ENCODE measurements at places on chromosomes 11 and 22.
A peak's percentile ranks its signal among the peaks of the same experiment; 100 is the strongest.

- DNase-seq = no peak
Observed at GRCh38 chr11:18722293-18722637, 3.7 kb downstream of the IGSF22 start.

- no peak for DNase-seq
Observed at GRCh38 chr22:30251711-30252110, 5.2 kb upstream of the LIF start.

GRCh38 chr11:117910941-117911655, 18.1 kb downstream of the TMPRSS13 start:
- DNase-seq = no peak

GRCh38 chr11:85947431-85948272, 92.5 kb downstream of the CCDC83 start:
- no peak for DNase-seq

GRCh38 chr11:47378836-47379170, 456 bp upstream of the SPI1 start:
- no peak for DNase-seq

- DNase-seq = no peak
Observed at GRCh38 chr22:36384766-36385481, 2.8 kb downstream of the MYH9 start.

DNA sequence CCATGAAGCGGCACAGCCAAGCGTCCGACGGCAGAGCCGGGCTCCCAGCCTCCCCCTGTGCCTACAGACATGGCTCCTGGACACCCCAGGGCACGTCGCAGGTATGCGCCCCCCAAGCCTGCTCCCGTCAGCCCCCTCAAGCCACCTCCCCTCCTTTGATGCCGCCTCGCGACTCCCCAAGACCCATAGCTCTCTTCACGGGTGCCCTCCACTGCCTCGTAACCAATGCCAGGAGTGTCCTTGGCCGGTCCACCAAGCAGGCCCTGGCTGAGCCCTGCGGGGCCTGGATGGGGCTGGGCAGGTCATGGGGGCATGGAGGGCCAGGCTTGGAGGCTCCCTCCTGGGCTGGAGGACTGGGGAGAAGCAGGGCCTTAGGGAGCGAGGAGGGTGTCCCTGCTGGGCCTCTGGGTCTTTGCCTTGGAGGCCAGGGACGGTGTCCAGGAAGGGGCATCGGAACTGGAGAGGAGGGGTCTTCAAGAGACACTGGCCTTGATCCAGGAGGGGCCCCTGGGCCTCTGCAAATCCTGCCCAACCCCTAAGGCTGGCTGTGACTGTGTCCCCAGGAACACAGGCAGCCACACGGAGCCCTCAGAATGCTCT, 9.2 kb downstream of the ANO9 start:
- no peak for DNase-seq

- no peak for DNase-seq
Observed at GRCh38 chr11:61367406-61367805, 5.2 kb downstream of the TMEM138 start.

DNA sequence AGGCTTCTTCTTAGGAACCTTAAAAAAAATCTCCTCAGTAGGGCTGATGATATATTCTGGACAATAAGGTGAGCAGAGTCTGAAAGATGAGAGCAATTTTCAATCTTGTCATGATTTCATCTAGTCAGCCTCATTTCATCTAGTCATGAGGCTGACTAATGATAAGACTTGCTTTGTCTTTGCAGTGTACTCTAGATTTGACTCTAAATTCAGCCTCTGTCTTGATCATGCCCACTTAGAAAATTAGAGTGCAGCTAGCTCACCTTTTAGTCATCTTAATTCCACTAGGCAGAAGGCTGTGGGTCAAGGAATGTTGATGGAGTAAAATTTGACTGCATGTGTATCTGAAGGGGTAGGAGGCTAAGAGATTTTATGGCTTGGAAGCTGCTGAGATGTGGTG, 5.5 kb downstream of the EHF start:
- no peak for DNase-seq

- no peak for DNase-seq
Observed at GRCh38 chr11:5040876-5041275, 5.5 kb upstream of the OR52J3 start.

- no peak for DNase-seq
Observed at GRCh38 chr22:28983788-28984441, 77.7 kb downstream of the C22orf31 start.

DNA sequence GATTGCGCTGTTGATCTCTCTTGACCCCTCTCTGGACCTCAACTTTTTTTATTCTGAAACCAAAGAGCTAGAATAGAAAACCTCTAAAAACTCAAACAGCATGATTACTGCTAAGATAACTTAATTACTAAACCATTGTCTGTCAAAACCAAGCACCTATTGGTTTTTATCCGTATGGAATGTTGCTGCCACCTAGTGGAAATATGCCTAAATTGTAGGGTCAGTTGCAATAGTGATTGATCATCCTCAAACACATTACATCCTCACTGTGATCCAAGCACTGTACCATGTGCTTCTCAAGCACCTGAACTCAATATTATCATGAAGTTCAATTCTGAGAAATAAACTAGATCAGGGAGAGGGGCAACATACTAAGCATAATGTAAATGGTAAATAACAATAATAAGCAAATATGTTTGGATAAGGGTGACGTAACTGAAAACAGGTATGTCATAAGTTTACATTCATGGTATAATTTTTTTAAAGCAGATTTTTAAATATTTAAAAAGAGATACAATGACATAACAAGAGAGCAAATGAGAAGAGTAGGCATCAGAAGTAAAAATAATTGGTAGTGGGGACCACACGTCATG, 3.8 kb upstream of the OR5A2 start:
- no peak for DNase-seq

- DNase-seq = no peak
Observed at GRCh38 chr11:120270386-120270785, 30.4 kb downstream of the POU2F3 start.

- no peak for DNase-seq
Observed at GRCh38 chr11:91998481-91998880, 226.1 kb upstream of the FAT3 start.

GRCh38 chr11:77457340-77457739, 16.6 kb downstream of the PAK1 start:
- no peak for DNase-seq

GRCh38 chr11:3892156-3892555, 36.7 kb downstream of the STIM1 start:
- no peak for DNase-seq

DNA sequence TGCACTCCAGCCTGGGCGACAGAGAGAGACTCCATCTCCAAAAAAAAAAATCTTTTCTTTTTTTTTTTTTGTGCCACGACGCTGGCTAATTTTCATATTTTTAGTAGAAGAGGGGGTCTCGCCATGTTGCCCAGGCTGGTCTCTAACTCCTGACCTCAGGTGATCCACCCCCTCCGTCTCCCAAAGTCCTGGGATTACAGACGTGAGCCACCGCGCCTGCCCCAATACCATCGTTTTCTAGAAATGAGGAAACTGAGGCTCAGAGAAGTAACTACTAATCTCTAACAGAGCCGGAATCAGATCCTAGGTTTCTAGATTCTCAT, 13.5 kb downstream of the SSH3 start:
- DNase-seq = no peak

DNA sequence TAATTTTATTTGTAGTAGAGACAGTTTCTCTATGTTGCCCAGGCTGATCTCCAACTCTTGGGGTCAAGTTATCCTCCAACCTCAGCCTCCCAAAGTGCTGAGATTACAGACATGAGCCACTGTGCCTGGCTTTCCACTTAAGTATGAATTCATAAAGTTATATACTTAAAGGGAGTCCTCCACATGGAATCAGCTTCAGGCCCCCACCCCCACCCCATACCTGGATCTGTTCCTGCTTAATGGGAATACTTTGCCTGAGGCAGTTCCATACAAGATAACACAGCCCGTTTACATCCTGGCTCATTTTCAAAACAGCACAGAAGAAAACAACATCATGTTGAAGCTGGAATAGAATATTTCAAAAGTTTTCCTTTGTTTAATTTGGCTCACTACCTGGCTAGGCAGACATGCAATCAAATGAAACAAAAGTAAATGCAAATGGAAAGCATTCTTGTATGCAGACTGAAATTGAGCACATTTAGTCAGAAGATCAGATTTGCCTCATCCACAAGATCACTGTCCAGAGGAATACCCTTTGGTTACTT, 82.4 kb downstream of the FAT3 start:
- no peak for DNase-seq

DNA sequence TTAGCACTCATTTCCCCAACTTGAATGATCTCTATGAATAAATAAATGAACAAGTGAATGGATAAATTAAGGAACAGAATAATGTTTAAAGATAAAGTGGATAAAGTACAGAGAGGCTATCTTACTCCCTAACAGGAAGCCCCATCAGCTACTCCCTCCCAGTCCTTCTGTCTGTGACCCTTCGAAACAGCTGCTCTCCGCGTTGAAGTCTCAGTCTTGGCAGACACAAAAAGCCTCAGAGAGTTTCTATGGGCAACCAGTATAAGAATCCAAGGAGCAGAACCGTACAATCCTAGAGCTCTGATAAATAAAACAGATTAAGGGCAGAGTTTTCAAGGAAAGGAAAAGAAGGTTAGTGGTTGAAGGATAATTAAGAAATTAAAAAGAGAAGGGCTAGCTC, 35.0 kb downstream of the GUCY1A2 start:
- DNase-seq = no peak

GRCh38 chr22:30877662-30878515, 90.7 kb downstream of the MORC2 start:
- DNase-seq = no peak

DNA sequence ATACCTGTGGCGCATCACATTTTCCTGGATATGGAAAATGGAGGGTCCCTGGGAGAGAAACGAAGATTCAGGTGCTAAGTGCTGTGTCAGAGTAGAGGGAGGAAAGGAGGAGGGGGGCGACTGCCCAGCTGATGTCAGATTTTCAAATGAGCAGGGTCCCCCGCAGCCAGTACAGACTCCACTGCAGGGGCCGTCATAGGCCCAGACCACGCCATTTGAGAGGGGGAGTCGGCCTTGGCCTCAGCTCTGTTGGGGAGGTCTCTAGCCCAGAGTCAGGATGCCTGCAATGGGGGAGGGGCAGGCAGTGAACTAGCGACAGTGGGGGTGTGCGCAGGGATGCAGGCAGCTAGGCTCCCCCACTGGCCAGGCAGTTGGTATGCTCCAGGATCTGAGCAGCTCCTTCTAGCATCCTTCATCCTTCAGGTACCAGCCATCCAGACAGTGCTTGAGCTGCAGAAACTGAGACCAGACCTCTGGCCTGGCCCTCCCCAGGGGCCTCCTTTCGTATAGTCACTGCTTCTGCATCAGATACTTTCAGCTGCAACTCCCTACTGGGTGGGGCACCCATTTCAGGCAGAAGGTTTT, at the start of the genes BSCL2 and GNG3:
Gene BSCL2 (minus strand): TSS at position 148 of the 585 bp plus-strand sequence. CDS start 229 bp downstream, outside the sequence.
Gene GNG3 (plus strand): TSS at position 400 of the 585 bp plus-strand sequence. CDS start 620 bp downstream, outside the sequence.
- no peak for DNase-seq

GRCh38 chr11:127000981-127001380, 411 bp upstream of the KIRREL3 start:
- DNase-seq = no peak

GRCh38 chr11:63756919-63757761, 11.4 kb downstream of the ZFTA start:
- no peak for DNase-seq

DNA sequence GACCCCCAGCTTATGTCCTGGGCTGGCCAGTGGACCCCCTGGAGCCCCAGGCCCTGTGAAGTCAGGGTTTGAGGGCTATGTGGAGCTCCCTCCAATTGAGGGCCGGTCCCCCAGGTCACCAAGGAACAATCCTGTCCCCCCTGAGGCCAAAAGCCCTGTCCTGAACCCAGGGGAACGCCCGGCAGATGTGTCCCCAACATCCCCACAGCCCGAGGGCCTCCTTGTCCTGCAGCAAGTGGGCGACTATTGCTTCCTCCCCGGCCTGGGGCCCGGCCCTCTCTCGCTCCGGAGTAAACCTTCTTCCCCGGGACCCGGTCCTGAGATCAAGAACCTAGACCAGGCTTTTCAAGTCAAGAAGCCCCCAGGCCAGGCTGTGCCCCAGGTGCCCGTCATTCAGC, 24.6 kb downstream of the CSF2RB start:
- DNase-seq = no peak

DNA sequence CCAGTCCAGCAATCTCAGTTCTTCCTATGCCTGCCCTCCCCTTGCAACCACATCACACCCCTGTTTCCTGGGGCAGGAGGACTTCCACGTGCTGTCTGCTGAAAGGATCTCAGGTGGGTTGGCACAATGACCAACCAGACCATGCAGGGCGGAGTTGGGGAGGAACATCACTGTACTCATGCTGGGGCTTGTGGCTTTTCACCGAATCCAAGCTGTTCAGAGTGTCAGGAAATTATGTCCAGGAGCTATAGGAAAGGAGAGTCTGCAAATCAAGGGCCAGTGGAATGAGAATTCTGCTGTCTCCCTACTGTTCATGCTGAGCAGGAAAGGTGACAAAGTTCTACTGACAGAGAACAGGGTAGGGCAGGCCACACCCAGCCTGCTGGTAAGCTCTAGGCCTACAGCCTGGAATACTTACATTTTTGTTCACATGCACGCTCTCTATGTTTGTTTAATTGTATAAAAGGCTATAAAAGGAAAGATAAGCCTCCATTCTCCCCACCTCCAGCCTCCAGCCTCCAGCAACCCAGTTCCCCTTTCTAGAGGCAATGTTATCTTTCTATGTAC, 1.7 kb upstream of the PLAAT2 start:
- DNase-seq = no peak

- peak; percentile 27 for DNase-seq
Observed at GRCh38 chr22:38843201-38843656, 599 bp downstream of the NPTXR start.

GRCh38 chr11:3823303-3823702, 14.9 kb downstream of the PGAP2 start:
- DNase-seq = no peak

DNA sequence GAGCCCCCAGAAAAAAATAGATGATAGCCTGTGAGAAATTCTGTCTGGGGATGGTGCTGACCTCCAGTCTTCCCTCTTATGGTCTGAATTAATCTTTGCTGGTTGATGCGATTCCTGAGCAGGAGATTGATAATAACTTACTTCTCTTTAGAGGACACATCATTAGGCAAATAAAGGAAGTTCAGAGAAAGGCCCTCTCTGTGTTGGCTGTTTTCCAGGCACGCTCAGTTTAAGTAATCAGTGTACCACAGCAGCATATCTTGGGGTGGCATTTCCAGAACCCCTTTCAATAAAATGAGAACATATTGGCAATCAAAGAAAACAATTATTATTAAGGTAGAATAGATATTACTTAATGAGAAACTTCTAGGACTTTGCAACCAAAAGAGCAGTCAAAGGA, 1129.3 kb upstream of the RAG2 start:
- DNase-seq = no peak

GRCh38 chr11:41334007-41334933, 125.2 kb downstream of the LRRC4C start:
- no peak for DNase-seq

- DNase-seq = no peak
Observed at GRCh38 chr22:24441406-24442351, 14.3 kb downstream of the ADORA2A start.

All from stimulated activated CD8-positive, alpha-beta memory T cell treated with anti-CD3 and anti-CD28 coated beads, Interleukin-2, amount 100 ng/mL, for 1 hour (primary cell).